ENCODE measurements at places on chromosomes 1 and 21. TPM values are rescaled to one million over a fixed set of nuclear protein-coding genes. Genes with fewer than 3 reads are reported as not detected.

CYP4A11 gene
- polyA plus RNA-seq: not detected

- no peaks in the 10 kb centered on the region for H3K36me3 ChIP-seq
- no peaks in the 10 kb centered on the region for H3K4me1 ChIP-seq
- H3K27me3 ChIP-seq: no peaks in the 10 kb centered on the region
- H3K27ac ChIP-seq: no peak overlapping the region
- DNase-seq: no peak
Measured at GRCh38 chr1:44705470-44705869, 25.5 kb downstream of the RNU5D-1 start.

DNA sequence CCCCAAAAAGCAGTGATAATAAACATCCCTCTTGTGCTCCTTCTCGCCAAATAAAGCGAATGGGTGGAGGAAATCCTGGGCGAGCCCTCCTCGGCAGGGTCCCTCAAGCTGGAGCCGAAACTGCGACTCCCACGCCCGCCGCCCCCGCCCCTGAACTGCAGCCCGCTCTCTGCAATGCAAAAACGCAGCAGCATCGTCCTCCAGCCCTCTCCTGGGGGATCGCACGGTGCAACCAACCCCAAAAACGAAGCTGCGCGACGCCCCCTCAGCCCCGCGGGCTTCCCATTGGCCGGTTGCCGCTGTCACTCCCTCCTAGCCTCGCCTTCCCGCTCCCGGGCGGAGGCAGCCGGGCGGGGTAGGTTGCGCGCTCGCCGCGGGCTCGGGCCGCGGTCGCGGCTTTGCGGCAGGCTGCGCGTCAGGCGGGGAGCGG is at the start of gene TMCC2:
Gene TMCC2 (plus strand): TSS at position 363 of the 430 bp plus-strand sequence. CDS start 619 bp downstream, outside the sequence.
- H3K4me1 ChIP-seq: 0 out of 2 replicates have a peak, but pooled peaks cover 4% of the 10 kb centered on the region
- H3K27me3 ChIP-seq: no peaks in the 10 kb centered on the region
- H3K4me3 ChIP-seq: peak within 1 kb of the TSS; percentile 78

- no peak overlapping the region for H3K27ac ChIP-seq
- H3K36me3 ChIP-seq: no peaks in the 10 kb centered on the region
- no peaks in the 10 kb centered on the region for H3K27me3 ChIP-seq
- no peak for DNase-seq
- no peaks in the 10 kb centered on the region for H3K4me1 ChIP-seq
- no peak overlapping the region for H3K4me3 ChIP-seq
Measured at GRCh38 chr1:37308031-37308960, 166.1 kb upstream of the ZC3H12A start.

- H3K4me1 ChIP-seq: no peaks in the 10 kb centered on the region
- H3K4me3 ChIP-seq: no peak overlapping the region
- no peaks in the 10 kb centered on the region for H3K27me3 ChIP-seq
- H3K36me3 ChIP-seq: no peaks in the 10 kb centered on the region
Measured at GRCh38 chr1:11720525-11720924, 15.4 kb upstream of the AGTRAP start.

DNA sequence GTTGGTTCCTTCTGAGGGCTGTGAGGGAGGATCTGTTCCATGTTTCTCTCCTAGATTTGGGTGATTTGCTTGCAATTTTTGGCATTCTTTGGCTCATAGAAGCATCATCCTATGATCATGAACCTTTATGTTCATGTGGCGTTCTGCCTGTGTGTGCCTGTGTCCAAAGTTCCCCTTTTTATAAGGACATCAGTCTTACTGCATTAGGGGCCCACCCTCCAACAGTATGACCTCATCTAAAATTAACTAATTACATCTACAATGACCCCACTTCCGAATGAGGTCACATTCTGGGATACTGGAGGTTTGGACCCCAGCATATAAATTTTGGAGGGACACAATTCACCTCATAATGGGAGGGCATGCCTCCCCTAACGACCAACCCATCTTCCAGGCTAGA is 12.8 kb upstream of the CAMK1G start:
- H3K27me3 ChIP-seq: no peaks in the 10 kb centered on the region
- DNase-seq: no peak
- no peak overlapping the region for H3K27ac ChIP-seq
- no peak overlapping the region for H3K4me3 ChIP-seq
- peaks cover 10% of the 10 kb centered on the region for H3K4me1 ChIP-seq

GRCh38 chr1:89616844-89617627 is 15.9 kb upstream of the LRRC8C start:
- H3K27ac ChIP-seq: no peak overlapping the region
- no peak for DNase-seq
- H3K4me3 ChIP-seq: no peak overlapping the region
- H3K36me3 ChIP-seq: no peaks in the 10 kb centered on the region
- no peaks in the 10 kb centered on the region for H3K27me3 ChIP-seq

GRCh38 chr1:161137881-161138280 is 5.4 kb upstream of the DEDD start:
- peaks cover 2% of the 10 kb centered on the region for H3K4me1 ChIP-seq
- no peaks in the 10 kb centered on the region for H3K27me3 ChIP-seq
- no peak overlapping the region for H3K27ac ChIP-seq
- H3K36me3 ChIP-seq: no peaks in the 10 kb centered on the region

DNA sequence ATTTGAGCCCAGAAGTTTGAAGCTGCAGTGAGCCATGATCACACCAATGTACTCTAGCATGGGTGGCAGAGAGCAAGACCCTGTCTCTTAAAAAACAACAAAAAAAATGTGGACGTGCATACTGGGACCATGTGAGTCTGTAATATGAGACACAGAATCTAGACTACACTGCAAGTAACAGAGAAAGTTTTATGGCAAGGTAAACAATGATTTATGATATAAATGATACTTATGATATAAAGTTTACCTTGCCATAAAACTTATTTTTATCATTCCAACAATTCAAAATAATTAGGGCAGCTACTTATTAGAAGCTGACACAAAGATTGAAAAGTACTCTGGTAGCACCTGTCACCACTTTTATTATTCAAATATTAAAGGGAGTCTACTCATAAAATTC is 34.7 kb downstream of the WDR26 start:
- H3K4me3 ChIP-seq: no peak overlapping the region
- no peak for DNase-seq
- H3K27me3 ChIP-seq: no peaks in the 10 kb centered on the region
- peaks cover 92% of the 10 kb centered on the region for H3K36me3 ChIP-seq
- no peak overlapping the region for H3K27ac ChIP-seq

DNA sequence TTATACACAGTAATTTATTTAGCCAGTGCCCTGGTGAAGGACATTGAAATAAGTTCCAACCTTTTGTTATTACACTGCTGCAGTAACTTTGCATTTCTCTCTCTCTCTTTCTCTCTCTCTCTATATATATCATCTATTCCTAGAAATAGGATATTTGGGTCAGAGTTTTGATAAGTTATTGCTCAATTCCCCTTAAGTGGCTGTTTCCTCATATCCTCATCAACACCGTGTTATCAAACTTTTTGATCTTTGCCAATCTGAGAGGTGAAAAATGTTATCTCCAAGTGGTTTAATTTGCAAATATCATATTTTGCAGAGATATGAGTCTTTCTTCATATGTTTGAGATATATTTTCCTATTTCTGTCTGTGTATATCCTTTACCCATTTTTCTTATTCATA is 1.6 kb upstream of the SRSF4 start:
- peaks cover 6% of the 10 kb centered on the region for H3K36me3 ChIP-seq
- no peak overlapping the region for H3K27ac ChIP-seq
- H3K4me3 ChIP-seq: no peak overlapping the region
- peaks cover 10% of the 10 kb centered on the region for H3K4me1 ChIP-seq
- DNase-seq: no peak

- no peaks in the 10 kb centered on the region for H3K36me3 ChIP-seq
- H3K4me1 ChIP-seq: no peaks in the 10 kb centered on the region
- H3K27me3 ChIP-seq: no peaks in the 10 kb centered on the region
- H3K4me3 ChIP-seq: no peak overlapping the region
- no peak overlapping the region for H3K27ac ChIP-seq
- DNase-seq: no peak
Measured at GRCh38 chr1:78779831-78780230, 130.2 kb downstream of the IFI44 start.

CNIH3 gene
- polyA plus RNA-seq: 18.8 TPM

- H3K36me3 ChIP-seq: no peaks in the 10 kb centered on the region
- DNase-seq: no peak
- no peak overlapping the region for H3K27ac ChIP-seq
- H3K4me3 ChIP-seq: no peak overlapping the region
- H3K4me1 ChIP-seq: no peaks in the 10 kb centered on the region
Measured at GRCh38 chr1:112114540-112114939, 125.1 kb upstream of the KCND3 start.

DNA sequence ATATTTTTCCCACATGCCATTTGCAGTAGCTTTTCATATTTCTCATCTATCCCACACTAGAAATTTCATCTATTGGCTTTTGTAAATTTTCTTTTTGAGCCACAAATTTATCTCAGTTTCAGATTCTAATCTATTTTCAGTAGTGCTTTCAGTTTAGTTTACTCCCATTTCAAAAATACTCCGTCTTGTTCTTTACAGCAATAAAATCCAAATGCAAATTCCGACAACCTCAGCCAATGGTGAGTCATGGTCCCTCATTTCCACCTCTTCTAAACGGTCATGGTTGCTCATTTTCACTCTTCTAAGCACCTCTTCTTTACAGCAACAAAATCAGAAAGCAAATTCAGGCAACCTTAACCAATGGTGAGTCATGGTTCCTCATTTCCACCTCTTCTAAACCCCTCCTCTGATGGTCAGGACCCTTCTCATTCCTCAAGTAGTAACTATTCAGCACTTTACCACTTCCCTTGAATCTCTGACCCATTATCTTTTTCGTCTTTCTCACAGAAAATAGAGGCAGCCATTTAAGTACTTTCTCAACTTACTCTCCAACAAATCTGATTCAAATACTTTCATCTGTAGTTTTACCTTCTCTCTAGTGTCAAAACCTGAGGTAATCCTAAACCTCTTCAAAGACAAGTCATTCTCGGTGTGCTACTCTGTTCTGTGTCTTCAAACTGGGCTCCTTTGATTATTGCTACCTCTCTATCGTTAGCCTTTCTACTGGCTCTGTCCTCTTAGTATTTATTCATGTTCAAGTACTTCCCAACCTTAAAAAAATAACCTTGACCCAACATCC is 34.4 kb downstream of the C21orf91 start:
- H3K4me3 ChIP-seq: no peak overlapping the region
- no peak for DNase-seq
- no peaks in the 10 kb centered on the region for H3K36me3 ChIP-seq
- H3K27me3 ChIP-seq: no peaks in the 10 kb centered on the region

GRCh38 chr1:151997284-151997570 is 3.6 kb upstream of the S100A10 start:
- H3K4me1 ChIP-seq: peaks cover 8% of the 10 kb centered on the region
- no peaks in the 10 kb centered on the region for H3K36me3 ChIP-seq
- peaks cover under 1% of the 10 kb centered on the region for H3K27me3 ChIP-seq
- no peak overlapping the region for H3K4me3 ChIP-seq
- no peak for DNase-seq
- H3K27ac ChIP-seq: no peak overlapping the region

- H3K36me3 ChIP-seq: no peaks in the 10 kb centered on the region
- H3K27me3 ChIP-seq: no peaks in the 10 kb centered on the region
- H3K27ac ChIP-seq: no peak overlapping the region
Measured at GRCh38 chr1:156927215-156928042, 7.0 kb downstream of the LRRC71 start.

RHOU gene
- 0.44 TPM for polyA plus RNA-seq

DNA sequence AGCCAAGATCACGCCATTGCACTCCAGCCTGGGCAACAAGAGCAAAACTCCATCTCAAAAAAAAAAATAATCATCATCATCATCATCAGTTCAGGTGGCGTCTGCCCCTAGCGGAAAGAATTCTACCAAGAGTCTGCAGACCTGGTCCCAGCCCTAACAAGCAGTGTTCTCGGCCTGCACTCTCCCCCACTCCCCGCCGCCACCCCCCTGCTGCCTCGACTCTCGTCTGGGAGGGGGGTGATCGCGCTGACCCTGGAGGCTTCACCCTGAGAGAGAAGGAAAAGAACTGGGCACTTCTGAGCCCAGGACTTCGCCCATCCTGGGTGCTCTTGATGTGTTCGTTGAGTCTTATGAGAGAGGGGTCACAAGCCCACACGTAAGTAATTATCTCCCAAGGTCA is 160.1 kb upstream of the TMEM51 start:
- peaks cover 22% of the 10 kb centered on the region for H3K4me1 ChIP-seq
- no peaks in the 10 kb centered on the region for H3K27me3 ChIP-seq
- H3K36me3 ChIP-seq: no peaks in the 10 kb centered on the region
- no peak overlapping the region for H3K27ac ChIP-seq

- no peak for DNase-seq
- no peaks in the 10 kb centered on the region for H3K4me1 ChIP-seq
- no peak overlapping the region for H3K27ac ChIP-seq
- H3K36me3 ChIP-seq: no peaks in the 10 kb centered on the region
Measured at GRCh38 chr1:206971029-206971655, 882 bp upstream of the FCAMR start.

GRCh38 chr1:110055493-110056284 is 14.8 kb downstream of the ALX3 start:
- peak overlapping the region; percentile 93 for H3K27ac ChIP-seq
- H3K27me3 ChIP-seq: no peaks in the 10 kb centered on the region
- H3K4me3 ChIP-seq: no peak overlapping the region
- no peak for DNase-seq
- H3K36me3 ChIP-seq: peaks cover 64% of the 10 kb centered on the region
- H3K4me1 ChIP-seq: peaks cover 60% of the 10 kb centered on the region
